Activated T-cell treated with anti-CD3 and anti-CD28 coated beads, Interleukin-2, amount 50 U/mL, for 48 hours (primary cell): ENCODE measurements at places on chromosomes 6 and 20.

DNA sequence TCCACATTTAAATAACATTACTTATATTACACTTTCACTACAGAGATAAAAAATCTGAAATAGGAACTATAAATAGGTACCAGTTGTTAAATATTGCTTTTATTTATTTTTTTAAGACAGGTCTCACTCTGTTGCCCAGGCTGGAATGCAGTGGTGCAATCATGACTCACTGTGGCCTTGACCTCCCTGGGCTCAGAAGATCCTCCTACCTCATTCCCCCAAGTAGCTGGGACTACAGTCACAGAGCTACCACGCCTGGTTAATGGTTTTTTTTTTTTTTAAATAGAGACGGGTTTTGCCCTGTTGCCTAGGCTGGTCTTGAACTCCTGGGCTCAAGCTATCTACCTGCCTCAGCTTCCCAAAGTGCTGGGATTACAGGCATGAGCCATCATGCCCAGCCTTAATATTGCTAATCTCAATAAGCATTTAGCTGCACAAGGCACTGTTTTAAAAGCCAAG, 17.3 kb downstream of the EEF1E1 start:
- DNase-seq: no peak

DNA sequence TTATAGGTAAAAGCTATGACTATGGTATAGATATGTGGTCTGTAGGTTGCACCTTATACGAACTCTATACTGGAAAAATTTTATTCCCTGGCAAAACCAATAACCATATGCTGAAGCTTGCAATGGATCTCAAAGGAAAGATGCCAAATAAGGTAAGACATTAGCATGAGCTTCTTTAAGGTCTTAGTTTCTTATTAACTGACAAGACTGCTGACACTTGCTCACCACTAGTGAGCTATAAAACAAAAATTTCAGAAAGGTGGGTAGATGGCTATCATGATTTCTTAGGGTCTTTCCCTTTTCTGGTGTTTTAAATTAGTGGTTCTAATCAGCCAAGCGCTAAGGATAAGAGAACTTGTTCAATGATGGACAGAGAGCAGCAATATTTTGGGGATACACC, 21.9 kb downstream of the FAM217A start:
- DNase-seq: no peak

DNA sequence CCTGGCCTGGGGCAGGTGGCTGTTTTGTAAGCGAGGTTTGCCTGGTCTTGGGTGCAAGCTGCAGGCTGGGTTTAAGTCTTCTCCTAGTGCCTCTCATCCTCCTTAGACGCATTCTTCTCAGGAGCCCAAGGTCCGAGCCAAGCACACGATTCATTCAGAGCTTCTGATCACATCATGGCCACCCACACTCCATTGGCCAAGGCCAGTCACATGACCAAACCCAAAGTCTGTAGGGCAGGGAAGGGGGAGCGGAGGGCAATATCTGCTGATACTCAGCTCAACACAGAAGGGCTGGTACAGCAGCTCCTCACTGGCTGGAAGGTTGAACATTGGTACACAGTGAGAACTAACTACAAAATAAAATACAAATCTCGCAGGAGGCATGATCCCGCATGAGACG, 177.2 kb upstream of the AFDN start:
- no peak for DNase-seq

DNA sequence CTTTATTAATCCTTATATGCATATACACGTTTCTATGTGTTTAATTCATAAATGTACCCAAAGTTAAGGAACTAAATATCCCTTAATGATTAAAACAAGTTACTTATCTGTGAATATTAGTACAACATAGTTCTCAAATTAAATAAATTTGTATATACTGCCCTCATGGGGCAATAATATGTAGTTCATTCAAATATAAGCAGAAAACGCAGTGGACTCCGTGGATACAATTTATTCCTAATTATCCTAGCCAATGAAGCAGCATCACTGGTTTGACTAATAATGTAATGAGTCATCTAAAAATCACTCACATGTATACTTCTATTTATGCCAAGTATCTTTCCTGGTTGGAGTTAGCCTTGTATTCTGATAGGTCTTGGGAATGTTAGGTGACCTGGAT, 111.6 kb downstream of the TBC1D32 start:
- DNase-seq: no peak

DNA sequence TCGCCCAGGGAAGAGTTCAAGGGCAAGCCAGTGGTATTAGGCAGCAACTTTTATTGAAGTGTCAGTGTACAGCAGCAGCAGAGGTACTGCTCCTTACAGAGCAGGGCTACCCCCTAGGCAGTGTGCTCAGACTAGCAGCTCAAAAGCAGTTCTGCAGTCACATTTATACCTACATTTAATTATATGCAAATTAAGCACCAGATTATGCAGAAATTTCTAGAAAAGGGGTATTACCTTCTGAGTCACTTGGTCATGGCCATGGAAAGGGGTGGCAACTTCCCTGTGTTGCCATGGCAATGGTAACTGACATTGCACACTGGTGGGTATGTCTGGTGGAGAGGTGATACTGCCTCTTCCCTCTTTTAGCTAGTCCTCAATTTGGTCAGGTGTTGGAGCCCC, 2.1 kb upstream of the ZKSCAN4 start:
- no peak for DNase-seq

- DNase-seq: no peak
Measured at GRCh38 chr20:18754030-18754652, 59.4 kb upstream of the SCP2D1 start.

GRCh38 chr20:19015351-19016139, 196.9 kb upstream of the SLC24A3 start:
- no peak for DNase-seq

- no peak for DNase-seq
Measured at GRCh38 chr20:47704746-47705496, 80.4 kb downstream of the SULF2 start.

- no peak for DNase-seq
Measured at GRCh38 chr20:20447196-20447595, 79.3 kb downstream of the INSM1 start.

DNA sequence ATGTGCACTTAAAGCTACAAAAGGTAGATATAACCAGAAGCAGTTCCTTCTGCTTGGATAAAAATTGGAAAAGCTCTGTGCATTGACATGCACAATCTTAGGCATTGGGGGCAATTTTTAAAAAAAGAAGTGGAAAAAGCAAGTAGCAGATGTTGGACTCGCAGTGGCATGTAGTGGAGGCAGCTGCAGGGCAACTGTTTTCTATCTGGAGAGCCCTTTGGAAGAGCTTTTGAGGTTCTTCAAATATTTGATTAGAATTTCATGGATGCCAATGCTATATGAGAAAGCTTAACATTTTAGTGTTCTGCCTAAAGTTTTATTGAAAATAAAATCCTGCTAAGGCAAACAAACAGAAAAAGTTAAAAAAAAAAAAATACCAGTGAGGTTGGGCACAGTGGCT, 388.3 kb upstream of the RNF217 start:
- DNase-seq: no peak

DNA sequence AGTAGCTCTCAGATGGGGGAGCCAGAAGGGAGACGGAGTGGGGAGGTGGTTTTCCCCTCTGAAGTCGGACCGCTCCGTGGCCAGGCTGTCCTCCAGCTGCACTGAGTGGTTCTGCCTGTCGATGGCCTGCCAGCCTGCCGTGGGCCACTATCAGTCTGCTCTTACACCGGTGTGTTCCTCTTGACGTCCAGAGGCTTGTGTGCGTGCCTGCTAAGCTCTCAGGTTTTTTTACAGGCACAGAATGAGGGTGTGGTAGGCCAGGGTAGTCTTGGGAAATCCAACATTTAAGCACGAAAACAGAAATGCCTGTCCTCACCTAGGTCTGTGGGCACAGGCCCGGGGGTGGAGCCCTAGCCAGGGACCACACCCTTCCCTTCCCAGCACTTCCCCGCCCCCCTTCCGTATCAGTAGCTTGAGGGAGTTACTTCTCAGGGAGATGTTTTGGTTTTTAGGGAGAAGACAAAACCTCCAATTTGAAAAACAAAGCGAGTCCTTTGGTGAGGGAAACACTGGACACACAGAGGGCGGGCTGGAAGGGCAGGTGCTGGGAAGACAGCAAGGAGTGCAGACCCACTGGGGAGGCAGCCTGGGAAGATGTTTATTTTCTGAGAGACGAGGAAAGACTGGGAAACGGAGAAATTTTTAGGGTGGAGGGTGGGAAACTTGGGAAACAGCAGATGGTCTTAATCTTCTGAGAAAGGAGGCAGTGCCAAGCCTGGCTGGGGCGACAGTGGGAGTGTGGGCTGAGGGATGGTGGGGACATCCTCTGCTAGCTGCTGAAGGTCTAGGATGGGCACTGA, 106.5 kb downstream of the LY86 start:
- no peak for DNase-seq

DNA sequence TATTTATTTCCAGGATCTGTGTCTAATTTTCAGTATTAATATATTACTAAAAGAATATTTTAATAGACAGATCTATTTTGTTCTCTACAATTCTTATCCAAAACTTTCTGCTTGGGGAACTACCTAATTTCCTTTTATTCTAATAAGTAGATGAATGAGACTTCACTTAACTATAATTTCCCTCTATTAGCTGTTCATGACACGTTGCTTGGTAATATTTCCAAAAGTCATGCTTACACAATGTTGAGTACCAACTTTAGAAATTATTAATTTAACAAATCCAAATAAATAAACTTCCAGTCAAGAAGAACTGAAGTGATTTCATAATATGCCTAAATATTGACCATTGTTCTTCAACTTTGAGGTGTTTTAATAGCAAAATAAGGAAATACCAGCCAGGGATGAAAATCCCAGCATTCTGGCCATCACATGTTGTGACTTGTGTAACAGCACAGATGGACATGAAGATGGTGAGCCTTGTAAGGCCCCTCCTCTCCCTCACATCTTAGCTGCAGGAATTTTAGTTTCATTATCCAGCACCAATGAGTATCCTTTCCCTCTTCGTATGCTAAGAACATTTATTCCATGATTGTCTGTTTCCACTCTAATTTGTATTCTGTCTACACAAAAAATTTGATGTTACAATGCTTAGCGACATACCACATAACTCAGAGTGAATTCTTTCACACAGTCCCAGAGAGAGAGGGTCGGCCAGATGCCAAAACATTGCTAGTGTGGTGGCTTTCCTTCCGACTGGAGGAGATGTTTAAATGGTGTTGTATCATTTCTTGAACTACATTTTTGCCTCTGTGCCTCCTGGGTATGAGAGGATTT, 137.5 kb downstream of the FOXA2 start:
- DNase-seq: no peak

DNA sequence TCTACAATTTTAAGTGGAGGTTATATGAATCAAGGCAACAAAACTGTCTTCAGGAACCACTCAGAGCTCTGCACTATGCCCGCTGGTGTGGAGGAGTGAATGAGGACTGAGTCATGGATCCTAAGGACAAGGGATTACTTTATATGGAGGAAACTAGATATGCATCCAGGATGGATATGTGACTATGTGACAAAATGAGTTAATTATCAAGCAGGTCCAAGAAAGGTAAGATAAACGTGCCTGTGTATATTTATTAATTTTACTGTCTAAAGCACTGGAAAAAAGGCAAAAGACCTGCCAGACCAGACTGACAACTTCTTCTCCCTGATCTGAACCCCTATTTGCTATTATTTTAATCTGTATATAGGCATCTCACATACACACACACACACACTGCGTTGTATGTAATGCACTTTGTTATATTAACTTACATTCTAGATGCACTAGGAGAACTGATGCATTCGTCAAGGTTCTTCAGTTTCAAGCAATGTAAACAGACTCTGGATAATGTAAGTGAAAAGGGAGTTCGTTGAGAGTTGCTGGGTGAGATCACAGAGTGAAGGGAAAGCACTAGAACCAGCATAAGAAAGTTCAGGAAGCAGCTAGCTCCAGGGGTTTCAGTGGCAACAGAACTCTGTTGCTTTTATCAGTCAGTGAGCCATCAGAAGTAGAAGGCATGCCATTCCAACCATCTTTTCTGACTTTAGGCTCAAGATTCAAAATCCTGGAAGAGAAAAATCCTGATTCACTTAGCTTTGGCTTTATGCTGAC, 26.4 kb upstream of the ADGRG6 start:
- DNase-seq: no peak

- DNase-seq: no peak
Measured at GRCh38 chr20:12289465-12289864, 371.8 kb downstream of the BTBD3 start.

DNA sequence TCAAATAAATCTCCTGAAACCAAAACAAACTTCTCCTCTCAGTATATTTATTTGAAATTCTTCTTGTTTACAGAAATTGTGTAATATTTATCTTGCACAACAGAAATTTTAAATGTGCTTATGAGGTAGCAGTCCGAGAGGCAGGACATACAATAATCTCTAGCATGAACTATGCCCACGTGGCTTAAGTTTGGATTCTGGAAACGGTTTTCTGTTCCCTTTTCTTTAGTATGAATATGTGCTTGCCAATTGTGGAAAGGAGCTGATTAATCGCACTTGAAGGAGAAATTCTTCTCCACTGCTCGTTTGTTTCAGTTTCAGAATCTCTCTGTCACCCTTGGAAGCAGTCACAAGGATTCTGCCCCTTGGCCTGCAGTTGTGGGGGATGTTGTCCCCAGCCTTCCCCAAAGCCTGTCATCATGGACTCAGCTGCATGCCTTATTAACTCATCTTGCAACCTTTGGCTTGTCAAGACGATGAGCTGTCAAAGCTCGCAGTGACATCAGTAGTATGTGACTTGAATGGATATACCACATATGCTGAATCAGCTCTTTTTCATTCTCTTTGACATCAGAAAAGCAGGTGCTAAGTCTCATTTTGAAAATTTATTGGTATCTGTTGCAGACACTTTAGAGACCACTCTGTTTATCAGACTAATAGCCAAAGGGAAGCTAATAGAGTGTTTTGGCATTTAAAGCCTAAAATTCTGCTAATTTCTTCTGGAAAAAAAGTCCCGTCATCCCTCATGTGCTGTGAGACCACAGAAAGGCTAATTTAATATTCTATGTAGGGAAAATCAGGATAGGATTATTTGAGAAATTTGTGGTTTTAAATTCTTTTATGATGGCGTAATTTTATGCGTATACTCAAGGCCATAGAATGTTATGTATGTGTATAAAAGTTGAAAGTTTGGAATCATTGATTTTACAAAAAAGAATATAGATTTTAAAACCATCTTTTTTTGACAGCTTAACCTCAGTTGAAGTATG, 186.8 kb downstream of the ARID1B start:
- DNase-seq: peak; percentile 63

DNA sequence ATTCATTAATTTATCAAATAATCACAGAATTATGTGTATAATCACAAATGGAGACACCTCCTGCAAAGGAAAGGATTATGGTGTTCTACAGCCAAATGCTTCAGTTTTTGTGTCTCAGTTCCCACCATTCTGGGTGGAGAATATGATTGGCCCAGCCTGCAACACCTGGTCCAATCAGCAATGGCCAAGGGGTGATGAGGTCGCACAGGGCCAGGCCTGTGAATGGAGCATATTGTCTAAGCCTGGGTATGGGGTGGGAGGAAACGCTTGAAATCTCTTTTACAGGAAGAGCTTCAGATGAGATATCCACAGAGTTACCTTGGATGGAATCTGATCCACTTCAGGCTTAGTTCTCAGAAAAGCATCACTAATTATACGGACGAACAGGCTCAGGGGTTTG, 271.6 kb downstream of the DHX35 start:
- DNase-seq: no peak

- no peak for DNase-seq
Measured at GRCh38 chr20:14069796-14070195, 74.5 kb downstream of the MACROD2 start.
